ENCODE measurements at places on chromosomes 7 and 10.

DNA sequence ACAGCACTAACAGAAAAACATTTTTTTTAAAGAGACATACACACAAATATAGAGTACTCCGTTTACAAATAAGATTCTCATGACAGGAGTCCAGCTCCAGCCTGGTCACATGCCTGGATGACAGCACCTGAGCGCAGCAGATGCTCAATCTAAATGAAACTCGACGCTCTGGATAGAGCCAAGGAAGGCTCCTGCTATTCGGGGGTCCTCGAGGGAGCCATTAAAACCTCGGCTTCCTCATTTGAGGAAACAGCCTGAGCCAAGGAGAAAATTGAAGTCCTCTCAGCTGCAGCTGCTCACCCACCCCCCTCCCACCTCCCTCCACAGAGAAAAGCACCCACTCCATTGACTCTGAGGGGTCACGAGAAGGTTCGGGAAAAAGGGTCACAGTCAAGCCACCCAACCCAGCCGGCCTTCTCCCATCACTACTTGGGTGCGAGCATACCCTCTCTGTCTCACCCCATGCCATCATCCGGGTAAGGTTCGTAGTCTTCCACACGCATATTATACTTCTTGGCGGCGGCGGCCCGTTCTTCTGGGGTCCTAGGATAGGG lies 673 bp downstream of the NDUFB8 start:
- DNase-seq, result no peak

- DNase-seq, result no peak
Observed at GRCh38 chr7:26709210-26709990, 155.0 kb downstream of the SKAP2 start.

DNA sequence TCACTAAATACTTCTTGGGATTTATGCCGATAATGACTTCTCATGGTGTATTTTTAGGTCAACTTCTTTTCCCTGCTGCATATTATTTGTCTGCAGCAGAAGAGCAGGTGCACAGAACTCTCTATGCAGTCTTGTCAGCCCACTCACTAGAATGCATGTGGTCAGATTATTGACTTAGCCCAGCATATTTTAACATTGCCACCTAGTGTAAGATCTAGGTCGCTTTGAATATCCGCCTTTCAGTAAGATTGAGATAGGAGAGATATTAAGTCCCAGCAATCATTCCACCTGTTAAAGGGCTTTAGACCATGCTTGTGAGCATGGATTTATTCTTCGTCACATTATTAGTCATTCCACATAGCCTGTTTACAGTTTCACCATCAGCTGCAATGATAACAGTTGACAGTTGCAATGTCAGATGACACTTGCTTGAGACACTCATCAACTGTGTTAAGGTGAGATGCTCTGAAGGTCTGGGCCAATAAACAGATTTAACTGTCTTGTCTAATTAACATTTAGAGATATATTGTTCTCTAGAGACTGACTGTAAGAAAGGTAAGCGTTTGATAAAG lies 491.7 kb downstream of the ARL4A start:
- DNase-seq, result no peak

GRCh38 chr10:119025336-119025735 lies 4.2 kb upstream of the NANOS1 start:
- no peak for DNase-seq

DNA sequence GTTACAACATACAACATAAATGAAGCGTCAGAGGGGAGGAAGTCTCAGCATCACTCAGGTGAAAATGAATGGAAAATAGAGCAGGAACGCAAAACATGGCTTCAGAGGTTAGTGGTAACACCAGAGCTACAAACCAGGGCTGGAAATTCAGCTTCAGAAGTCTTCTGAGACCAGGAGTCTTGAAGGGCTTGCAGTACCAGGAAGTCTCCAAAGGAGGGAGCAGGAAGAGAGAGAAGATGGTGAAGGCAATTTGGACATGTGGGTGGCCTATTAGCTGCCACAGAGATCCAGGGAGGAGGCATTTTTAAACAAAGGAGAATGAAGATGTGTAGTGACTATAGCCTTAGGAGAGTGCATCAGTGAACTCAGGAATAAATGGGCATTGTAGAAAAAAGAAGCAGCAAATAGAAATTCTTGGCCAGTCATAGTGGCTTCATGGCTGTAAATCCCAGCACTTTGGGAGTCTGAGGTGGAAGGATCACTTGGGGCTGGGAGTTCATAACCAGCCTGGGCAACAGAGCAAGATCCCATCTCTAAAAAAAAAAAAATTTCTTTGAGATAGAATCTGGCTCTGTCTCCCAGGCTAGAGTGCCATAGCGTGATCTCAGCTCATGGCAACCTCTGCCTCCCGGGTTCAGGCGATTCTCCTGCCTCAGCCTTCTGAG lies 9.3 kb upstream of the TET1 start:
- peak; percentile 42 for DNase-seq

DNA sequence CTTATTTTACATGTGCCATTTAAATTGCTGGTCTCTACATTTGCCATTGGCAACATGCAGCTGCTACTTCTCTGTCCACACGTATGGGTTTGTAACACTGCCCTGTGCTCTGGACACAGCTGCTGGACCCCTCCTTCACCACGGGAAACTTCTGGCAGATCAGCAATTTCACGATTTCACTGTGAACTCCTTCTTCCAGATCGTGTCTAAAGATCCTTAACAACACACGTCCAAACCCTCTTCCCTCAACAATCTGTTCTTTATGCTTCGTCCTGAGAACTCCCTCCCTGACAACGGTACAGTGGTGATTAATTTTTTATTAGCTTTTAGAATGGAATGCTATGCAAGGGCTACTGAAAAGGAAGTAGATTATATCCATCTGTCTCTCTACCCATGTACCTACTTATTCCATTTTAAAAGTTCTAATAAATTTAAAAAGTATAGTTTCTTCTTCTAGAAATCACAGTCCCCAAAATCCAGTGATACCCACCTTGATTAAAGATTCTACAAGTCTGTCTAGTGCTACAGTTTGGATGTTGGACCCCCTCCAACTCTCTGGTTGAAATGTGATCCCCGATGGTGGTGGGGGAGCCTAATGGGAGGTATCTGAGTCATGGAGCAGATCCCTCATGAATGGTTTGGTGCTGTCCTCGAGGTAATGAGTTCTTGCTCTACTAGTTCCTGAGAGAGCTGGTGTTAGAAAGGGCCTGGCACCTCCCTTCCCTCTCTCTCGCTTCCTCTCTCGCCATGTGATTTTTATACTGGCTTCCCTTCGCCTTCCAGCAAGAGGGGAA lies 81.0 kb downstream of the KIAA1549 start:
- no peak for DNase-seq

DNA sequence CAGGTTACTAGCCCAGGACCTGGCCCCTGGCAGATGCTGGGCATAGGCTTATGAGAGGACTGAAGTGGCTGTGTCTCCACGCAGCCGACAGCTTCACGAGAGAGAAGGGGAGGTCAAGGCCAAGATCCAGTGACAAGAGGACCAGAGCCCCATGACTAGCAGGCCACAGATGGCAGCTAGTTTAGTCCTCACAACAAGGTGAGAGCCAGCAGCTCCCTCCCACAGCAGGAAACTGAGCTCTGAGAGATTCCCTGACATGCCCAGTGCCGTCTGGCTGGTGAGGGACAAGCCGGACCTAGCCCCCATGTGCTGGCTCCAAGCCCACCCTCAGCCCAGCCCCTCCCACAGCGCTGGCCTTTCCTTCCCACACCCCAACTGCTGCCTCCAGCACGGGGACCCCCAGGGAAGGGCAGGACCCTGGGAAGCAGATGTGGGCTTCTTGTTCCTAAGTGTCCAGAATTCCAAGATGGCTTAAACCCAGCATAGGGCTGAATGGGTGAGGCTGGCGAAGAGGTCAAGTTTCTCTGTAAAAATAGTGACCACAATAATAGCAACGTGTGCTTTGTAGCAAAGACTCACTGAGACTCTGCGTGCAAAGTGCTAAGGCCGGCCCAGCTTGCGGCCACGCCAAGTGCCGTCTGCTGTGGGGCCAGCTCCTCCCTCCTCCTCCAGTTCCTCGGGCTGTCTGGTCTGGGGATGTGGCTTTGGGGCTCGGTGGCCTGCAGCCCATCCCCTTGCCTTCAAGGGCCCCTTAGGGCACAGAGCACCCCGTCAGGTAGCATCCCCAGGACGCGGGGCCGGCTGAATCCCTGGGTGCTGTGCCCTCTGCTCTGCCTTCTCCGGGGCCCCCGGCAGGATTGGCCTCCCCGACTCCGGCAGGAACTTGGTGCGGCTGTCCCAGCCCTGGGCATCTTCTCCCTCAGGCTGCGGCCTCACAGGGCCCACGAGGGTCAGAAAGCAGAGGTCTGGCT lies 7.8 kb upstream of the FAM20C start:
- DNase-seq, result no peak

GRCh38 chr7:46192271-46192670 lies 271.2 kb upstream of the IGFBP3 start:
- DNase-seq, result no peak

Data from kidney epithelial cell (primary cell).